ENCODE measurements at places on chromosomes 2 and 18. TPM values are rescaled to one million over a fixed set of nuclear protein-coding genes. Genes with fewer than 3 reads are reported as not detected.

GRCh38 chr2:136351684-136352083 lies 233.7 kb upstream of the CXCR4 start:
- no peak for DNase-seq

The STAT4 gene
- 9.2 TPM for polyA plus RNA-seq

- DNase-seq: no peak
Observed at GRCh38 chr2:102084651-102085050, 57.9 kb upstream of the IL1R1 start.

DNA sequence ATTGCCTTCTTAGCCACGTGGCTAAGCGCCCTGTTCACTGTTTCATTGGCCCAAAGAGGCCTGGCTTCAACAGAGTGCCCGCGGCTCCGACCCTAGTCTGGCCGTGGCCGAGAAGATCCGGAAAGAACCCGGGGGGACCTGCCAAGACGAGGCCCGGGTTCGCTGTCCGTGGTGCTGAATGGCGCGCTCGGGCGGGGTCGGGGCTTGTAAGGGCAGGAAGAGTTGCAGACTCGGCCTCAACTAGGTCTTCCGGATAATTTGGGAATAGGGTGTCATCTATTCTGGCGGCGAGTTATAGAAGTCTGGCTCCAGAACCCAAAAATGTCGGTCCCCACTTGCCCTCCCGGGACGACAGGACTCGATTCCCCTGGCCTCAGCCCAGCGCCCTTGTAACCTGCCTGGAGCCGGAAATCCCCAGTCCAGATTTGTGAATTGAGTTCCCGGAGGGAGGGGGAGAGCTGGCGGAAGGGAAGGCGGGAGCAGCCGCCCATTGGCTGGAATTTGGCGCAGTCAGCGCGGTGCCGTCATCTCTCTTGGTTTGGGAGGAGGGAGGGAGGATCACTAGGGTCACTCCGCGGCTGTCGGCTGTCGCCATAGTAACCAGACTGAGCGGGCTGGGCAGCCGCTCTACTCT lies 3.5 kb downstream of the CDK5R2 start:
- DNase-seq: peak; percentile 57

DNA sequence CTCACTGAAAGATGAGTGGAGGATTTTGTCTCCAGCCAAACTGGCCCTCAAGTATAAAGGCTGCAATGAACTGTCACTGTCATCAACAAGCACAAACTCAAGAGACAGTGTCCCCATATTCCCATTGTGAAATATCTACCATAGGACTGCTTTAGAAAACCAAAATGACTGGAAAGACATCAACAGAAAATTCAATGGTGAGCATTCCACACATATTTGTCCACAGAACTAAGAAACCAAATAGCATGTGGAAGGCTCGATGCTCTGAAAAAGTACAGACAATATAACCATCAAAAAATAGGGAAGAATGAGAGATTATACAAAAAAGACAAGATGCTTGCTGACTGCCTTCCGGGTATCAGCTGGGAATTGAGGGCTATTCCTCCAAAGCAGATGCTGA lies 37.6 kb downstream of the TGFBRAP1 start:
- no peak for DNase-seq

DNA sequence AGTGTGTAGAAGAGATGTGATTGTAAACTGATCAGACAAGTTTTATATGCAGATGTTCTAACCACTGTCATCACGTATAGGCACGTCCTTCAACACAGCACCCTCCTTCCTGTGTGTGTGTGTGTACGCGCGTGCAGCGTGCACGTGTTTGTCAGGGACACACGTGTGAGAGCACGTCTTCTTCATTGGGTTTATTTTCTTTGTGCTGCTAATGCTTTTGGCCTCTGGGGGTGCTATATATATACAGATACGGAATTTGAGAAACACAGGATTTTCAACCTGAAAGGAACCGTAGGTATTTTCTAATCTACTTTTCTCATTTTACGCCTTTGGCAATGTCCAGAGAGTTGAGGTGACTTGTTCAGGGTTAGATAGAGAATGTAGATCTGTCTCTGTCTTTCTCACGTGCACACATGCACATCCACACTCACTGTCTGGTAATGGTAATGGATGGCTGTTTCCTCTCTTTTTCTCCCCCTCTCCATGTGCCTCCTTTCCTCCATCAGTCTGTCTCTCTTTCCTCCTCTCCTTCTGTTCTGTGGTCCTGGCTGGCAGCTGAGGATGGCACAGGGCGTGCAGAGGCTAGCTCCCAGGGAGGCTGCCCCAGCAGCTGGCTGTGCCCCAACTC lies 13.4 kb upstream of the CELF4 start:
- no peak for DNase-seq

DNA sequence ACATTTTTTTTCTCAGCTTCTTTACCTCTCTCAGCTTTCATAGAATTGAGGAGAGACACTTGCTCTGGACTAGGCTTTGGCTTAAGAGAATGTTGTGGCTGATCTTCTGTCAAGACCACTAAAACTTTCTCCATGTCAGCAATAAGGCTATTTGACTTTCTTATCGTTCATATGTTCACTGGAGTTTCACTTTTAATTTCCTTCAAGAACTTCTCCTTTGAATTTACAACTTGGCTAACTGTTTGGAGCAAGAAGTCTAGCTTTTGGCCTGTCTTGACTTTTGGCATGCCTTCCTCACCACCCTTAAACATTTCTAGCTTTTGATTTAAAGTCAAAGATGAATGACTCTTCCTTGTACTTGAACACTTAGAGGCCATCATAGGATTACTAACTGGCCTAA lies 104.4 kb upstream of the SLC39A10 start:
- no peak for DNase-seq

The MSH2 gene
- 73.5 TPM for polyA plus RNA-seq

The ZNF24 gene
- polyA plus RNA-seq: 74.5 TPM

GRCh38 chr2:217206016-217206725 lies 346.3 kb upstream of the TNP1 start:
- DNase-seq: no peak

DNA sequence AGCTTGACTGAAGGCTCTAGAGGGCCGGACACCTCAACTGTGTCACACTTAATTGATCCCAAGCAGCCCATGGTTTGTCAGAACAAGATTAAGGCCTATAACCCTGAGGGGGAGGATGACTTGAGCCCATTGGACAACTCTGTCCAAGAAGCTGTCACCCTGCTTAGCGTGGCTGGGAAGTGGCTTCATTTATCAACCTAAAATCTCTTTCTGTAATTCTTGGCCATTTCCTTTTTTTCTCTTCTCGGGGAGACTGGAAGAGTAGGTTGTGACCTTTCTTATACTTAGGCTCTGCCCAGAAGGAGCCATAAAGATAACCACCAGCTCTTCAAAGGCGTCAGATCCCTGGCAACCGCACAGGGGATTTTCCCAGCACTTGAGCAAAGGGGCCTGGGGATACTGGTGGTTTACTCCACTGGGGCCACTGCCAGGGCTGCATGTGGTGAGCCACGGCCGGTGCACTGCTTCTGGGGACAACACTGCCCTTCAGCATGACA lies 265.5 kb downstream of the CYRIA start:
- no peak for DNase-seq

- DNase-seq: no peak
Observed at GRCh38 chr2:234453216-234453615, 43.7 kb downstream of the ARL4C start.

The CRYGD gene
- polyA plus RNA-seq: not detected

GRCh38 chr18:13626544-13626908 lies 99.8 kb downstream of the FAM210A start:
- DNase-seq: no peak

DNA sequence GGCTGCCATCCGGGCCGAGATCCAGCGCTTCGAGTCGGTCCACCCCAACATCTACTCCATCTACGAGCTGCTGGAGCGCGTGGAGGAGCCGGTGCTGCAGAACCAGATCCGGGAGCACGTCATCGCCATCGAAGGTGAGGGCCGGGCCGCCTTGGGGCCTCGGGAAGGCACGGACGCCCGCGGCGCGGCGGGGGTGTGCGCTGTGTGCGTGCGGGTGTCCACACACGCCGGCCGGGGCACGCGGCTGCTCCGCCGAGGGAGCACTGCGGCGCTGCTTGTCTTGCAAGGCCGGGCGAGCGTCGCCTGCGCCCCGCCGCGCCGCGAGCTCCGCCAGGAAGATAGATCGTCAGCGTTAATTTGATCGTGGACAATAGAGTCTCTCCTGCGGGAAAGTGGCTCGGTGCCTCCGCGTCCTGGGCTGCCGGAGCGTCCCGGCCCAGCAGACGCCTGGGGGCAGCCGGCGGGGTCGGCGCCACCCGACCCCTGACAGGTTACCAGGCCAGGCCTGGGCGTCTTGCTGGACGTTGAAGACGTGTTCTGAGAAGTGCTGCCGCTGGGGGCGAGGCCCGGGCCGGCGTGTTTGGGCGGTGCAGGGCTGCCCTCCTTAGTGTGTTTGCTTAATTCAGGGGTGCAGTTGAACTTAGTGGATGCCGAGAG lies 1.0 kb downstream of the AGAP1 start:
- no peak for DNase-seq

GRCh38 chr2:46269544-46270273 lies 27.5 kb upstream of the EPAS1 start:
- DNase-seq: no peak

DNA sequence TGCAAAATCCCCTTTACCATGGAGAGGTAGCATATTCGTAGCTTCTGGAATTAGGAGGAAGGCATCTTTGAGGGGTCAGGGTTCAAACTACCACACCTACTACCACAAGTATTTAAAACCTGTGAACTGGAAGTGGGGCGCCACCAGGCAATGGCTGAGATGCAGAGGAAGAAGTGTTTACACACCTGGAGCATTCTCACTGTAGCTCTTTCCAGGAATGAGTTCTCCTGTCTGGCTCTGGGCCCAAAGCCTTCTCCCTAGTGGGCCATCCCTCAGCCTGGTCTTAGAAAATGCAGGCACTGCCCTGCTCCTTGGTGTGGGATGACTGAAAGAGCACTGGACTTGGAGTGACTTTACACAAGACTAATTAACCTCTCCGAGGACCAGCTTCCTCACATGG lies 30.7 kb upstream of the FOXI3 start:
- no peak for DNase-seq

The TSN gene
- polyA plus RNA-seq: 90.5 TPM

The TACR1 gene
- 1.6 TPM for polyA plus RNA-seq

- no peak for DNase-seq
Observed at GRCh38 chr2:101820519-101820918, 123.0 kb downstream of the MAP4K4 start.

- no peak for DNase-seq
Observed at GRCh38 chr2:170707821-170708795, 7.0 kb upstream of the SP5 start.

The TEKT4 gene
- polyA plus RNA-seq: 0.24 TPM

GRCh38 chr18:53817976-53818950 lies 406.2 kb downstream of the MBD2 start:
- DNase-seq: no peak

All from left renal pelvis (tissue), 4 donors.